ENCODE measurements at places on chromosomes 16 and 17. TPM values are rescaled to one million over a fixed set of nuclear protein-coding genes. Genes with fewer than 3 reads are reported as not detected.

C16orf92 gene
- polyA plus RNA-seq, result not detected

MT1E gene
- polyA plus RNA-seq, result 1,382 TPM

RGS9 gene
- polyA plus RNA-seq, result 14.2 TPM

DYNLRB2 gene
- polyA plus RNA-seq, result 6.4 TPM

CA4 gene
- polyA plus RNA-seq, result 2.9 TPM

RTN4RL1 gene
- polyA plus RNA-seq, result 1.9 TPM

ERN2 gene
- polyA plus RNA-seq, result 0.60 TPM

PHF12 gene
- polyA plus RNA-seq, result 18.7 TPM
